ENCODE measurements at places on chromosomes 3 and 15. TPM values are rescaled to one million over a fixed set of nuclear protein-coding genes. Genes with fewer than 3 reads are reported as not detected.
A peak's percentile ranks its signal among the peaks of the same experiment; 100 is the strongest.

SV2B gene
- not detected for total RNA-seq

DNA sequence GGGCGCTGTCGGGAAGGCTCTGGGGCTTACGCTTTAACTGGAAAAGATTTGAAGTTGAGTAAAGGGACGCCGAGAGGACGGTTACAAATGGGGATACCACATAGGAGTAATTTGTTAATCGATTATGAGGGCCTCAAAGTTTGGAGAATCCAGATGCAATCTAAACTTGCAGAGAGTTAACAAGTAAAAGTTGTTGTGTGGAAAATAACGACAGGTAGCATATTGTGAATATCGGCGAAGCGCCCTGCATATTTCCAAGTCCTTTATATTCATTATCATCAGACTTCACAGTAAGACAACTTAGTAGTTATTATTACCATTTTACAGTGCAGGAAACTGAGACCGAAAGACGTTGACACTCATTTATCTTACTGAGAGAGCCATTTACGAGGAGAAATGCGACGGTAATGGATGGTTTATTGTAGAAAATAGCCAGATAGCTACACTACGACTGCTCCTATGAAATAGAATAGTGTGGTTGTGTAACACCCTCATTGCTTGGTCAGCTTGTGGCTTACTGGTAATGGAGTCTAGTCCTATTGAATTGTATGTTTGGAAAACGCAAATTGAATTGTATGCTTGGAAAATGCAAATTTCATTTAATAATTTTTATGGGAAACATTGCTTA, 700 bp downstream of the MKRN2 start:
- no peak for DNase-seq
- H3K4me1 ChIP-seq = no peaks in the 10 kb centered on the region
- peak overlapping the region; percentile 74 for H3K4me3 ChIP-seq
- peaks cover 4% of the 10 kb centered on the region for H3K27me3 ChIP-seq

SNURF gene
- total RNA-seq = 2.6 TPM

DNA sequence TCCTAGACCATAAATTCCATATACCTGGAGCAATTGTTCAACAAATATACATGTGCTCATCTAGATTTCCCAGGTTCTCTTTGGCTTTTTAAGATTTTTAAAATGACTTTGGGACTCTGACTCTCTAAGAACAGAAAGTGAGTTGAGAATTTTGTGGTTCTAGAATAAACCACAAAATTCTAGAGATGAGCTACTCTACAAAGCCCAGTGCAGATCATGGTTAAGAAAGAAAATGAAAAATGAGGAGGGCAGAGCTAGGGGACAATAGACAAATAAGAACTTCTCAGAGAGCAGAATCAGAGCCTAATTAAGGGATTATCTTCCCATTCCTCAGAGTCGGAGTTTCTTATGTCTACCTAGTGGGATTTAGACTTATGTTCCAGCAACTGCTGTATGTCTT, 694.7 kb downstream of the ZNF385D start:
- DNase-seq = no peak
- no peaks in the 10 kb centered on the region for H3K4me1 ChIP-seq
- no peaks in the 10 kb centered on the region for H3K36me3 ChIP-seq
- H3K4me3 ChIP-seq = no peak overlapping the region
- no peak overlapping the region for H3K27ac ChIP-seq
- H3K27me3 ChIP-seq = no peaks in the 10 kb centered on the region

DNA sequence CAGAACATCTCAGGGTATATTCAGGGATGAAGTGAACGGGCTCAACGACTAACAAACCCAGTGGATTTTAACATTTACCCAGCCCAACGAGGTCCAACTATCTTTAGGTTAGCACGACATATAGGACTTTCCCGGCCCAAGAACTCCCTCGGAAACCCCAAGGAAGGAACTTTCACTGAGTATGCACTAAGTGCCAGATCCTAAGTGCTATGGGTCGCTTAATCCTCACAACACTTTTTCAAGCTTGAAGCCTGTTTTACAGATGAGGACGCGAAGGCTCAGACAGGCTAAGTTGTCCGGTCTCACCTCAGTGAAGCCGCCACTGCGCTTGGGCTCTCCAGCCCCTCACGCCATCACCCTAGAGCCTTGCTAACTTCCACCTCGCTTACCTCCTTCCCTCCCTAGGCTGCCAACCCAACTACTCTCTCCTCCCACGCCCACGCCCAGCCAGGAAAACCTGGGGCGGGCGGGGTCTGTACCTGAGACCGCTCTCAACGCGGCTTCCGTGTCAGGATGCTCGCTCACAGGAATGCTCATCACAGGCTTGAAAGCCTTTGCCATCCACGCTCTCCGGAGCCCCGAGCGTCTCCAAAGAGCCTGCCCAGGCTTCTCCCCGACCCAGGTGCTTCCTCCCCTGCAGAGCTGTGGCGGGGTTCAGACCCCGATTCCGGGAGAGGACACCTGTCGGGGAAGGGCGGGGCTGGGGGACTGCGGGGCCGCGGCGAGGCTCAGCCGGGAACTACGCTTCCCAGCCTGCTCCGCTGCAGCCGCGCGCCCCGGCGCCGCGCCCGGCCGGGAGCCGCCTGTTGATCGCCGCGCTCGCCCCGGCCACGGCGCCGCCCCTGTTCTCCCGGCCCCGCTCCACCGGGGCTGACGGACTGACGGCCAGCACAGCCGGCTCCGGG, at the start of gene TMOD2:
Gene TMOD2 (plus strand): TSS at position 806 of the 905 bp plus-strand sequence. CDS start 14,845 bp downstream, outside the sequence.
- no peak within 1 kb of the TSS for H3K27ac ChIP-seq
- no peaks in the 10 kb centered on the region for H3K27me3 ChIP-seq
- DNase-seq = peak; percentile 62
- no peaks in the 10 kb centered on the region for H3K36me3 ChIP-seq
- H3K4me3 ChIP-seq = peak within 1 kb of the TSS; percentile 75

DNA sequence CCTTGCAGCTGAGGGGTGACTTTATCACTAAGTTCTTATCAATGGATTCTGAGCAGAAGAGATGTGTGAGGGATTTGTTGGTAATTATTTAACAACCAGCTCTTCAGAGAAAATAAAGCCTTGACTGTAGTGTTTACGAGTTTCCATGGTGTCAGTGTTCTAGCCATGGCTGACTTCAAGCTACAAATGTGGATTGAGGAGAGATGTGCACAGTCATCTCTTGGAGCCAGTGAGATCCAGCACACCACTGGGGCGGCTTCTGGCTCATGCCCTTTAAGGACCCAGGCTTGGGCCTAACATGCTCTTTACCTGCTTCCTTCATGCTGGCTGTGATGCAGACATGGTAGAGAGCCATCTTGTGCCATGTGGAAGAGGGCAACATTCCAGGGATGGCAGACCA, 145.6 kb upstream of the MRPS22 start:
- no peaks in the 10 kb centered on the region for H3K4me1 ChIP-seq
- DNase-seq = no peak
- H3K27ac ChIP-seq = no peak overlapping the region
- H3K36me3 ChIP-seq = no peaks in the 10 kb centered on the region
- no peak overlapping the region for H3K4me3 ChIP-seq
- H3K27me3 ChIP-seq = no peaks in the 10 kb centered on the region

CIB2 gene
- total RNA-seq = not detected

CLRN1 gene
- total RNA-seq = not detected

CCNB2 gene
- 1.00 TPM for total RNA-seq

- H3K4me1 ChIP-seq = no peaks in the 10 kb centered on the region
- no peak for DNase-seq
- H3K27me3 ChIP-seq = no peaks in the 10 kb centered on the region
- H3K36me3 ChIP-seq = no peaks in the 10 kb centered on the region
Measured at GRCh38 chr3:21417991-21418390, 333.0 kb downstream of the ZNF385D start.

DNA sequence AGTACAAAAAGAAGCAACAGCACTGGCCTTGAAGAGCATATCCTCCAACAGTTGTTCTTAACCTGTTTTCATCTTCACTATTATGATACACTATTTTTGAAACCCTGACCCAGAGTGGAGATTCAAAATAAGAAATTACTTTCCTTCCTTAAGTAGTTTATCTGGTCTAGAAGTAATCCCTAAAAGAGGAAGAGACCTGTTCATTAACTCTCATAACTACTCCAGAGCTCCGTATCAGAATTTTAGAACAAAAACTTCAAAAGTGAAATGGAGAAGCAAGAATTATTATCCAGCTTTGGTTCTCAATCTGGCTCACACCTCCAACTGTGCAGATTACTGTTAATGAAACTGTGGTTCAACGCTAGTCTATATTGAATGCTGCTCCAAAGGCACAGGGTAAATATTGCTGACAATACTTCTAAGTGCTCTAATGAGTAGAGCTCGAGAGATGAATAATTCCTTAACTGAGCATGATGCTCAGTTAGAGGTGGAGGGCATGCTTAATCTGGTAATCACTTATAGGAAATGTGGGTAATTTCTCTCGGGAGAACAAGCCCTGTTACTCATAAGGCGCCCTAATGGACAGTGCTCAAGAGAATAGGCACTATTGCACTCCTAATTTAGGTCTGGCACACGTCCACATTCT, 5.2 kb downstream of the LCMT2 start:
- H3K27me3 ChIP-seq = no peaks in the 10 kb centered on the region
- H3K4me3 ChIP-seq = no peak overlapping the region
- no peak overlapping the region for H3K27ac ChIP-seq
- peaks cover 11% of the 10 kb centered on the region for H3K4me1 ChIP-seq

GRCh38 chr3:62587169-62587568, 213.8 kb upstream of the FEZF2 start:
- no peak overlapping the region for H3K27ac ChIP-seq
- H3K4me1 ChIP-seq = no peaks in the 10 kb centered on the region
- no peak overlapping the region for H3K4me3 ChIP-seq
- no peaks in the 10 kb centered on the region for H3K27me3 ChIP-seq

DNA sequence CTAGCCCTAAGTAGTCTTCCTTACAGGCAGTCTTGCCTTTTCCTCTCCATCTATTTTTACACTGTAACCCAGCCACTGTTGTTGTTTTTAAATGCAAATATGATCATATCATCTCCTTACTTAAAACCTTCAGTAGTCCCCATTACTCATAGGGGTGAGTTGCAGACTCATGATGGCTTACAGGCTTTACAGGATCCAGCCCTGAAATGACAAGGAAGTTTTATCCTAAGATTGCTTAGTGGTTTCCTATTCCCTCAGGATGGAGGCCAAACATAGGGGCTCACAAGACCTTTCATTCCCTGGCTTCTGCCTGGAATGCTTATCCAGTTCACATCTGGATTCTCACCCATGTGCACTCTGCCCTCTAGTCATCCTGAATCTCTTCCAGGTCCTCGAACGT, 27.7 kb upstream of the PCOLCE2 start:
- H3K4me1 ChIP-seq = no peaks in the 10 kb centered on the region
- H3K4me3 ChIP-seq = no peak overlapping the region
- no peak overlapping the region for H3K27ac ChIP-seq

TTC21A gene
- total RNA-seq = 2.5 TPM

CCRL2 gene
- 0.30 TPM for total RNA-seq

TIMP4 gene
- total RNA-seq = not detected

GRCh38 chr15:67024314-67024997, 40.9 kb upstream of the SMAD3 start:
- H3K36me3 ChIP-seq = no peaks in the 10 kb centered on the region
- H3K4me1 ChIP-seq = peaks cover 12% of the 10 kb centered on the region

PLOD2 gene
- 37.0 TPM for total RNA-seq

BLM gene
- 2.1 TPM for total RNA-seq

GRCh38 chr3:71219744-71220638, 363.5 kb downstream of the FOXP1 start:
- DNase-seq = no peak
- no peak overlapping the region for H3K27ac ChIP-seq
- H3K36me3 ChIP-seq = no peaks in the 10 kb centered on the region
- no peaks in the 10 kb centered on the region for H3K4me1 ChIP-seq

PIK3R4 gene
- 24.5 TPM for total RNA-seq

DNA sequence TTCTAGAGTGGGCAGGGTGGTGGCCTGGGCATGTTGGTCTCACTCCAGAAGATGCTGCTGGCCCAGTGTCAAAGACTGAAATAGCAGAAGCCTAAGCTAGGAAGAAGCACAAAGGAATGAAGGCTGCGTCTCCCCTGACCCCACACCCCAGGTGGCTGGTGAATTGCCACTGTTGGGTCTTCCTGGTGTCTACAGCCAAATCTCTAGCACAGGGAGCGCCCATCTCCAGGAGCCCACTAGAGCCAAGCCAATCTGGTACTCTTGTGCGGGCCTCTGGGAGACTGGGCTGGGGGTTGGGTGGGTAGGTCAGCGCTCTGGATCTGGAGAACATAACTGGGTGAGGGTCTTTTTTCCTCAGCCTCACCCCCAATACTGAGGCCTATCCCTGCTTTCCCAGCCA, 894 bp downstream of the TUSC2 start:
- no peaks in the 10 kb centered on the region for H3K27me3 ChIP-seq
- H3K4me1 ChIP-seq = peaks cover 21% of the 10 kb centered on the region
- H3K4me3 ChIP-seq = peak overlapping the region; percentile 83
- DNase-seq = no peak
- H3K27ac ChIP-seq = no peak overlapping the region

GRCh38 chr3:15339786-15340215, 7.4 kb upstream of the SH3BP5 start:
- peaks cover 1% of the 10 kb centered on the region for H3K4me1 ChIP-seq
- no peak overlapping the region for H3K4me3 ChIP-seq
- H3K27me3 ChIP-seq = no peaks in the 10 kb centered on the region
- no peak for DNase-seq
- no peaks in the 10 kb centered on the region for H3K36me3 ChIP-seq

C3orf52 gene
- 0.37 TPM for total RNA-seq

CCR9 gene
- total RNA-seq = not detected

DNA sequence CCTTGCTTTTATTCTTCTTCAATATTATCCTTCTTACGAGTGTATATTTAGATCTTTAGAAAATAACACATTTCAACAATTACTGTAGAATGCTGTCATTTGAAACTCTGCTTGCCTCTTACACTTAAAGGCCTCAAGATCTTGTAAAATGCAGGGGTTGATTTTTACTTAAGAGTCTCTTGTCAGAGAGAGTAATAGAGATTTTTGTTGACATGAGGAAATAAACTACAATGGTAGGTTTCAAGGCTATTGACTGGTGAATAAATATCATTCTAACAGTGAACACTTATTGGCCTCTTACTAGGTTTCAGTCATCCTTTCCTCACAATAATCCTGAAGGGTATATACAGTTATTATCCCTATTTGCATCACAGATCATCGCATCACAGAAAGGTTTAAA, 344.6 kb downstream of the GBE1 start:
- H3K36me3 ChIP-seq = no peaks in the 10 kb centered on the region
- no peaks in the 10 kb centered on the region for H3K27me3 ChIP-seq
- H3K4me1 ChIP-seq = no peaks in the 10 kb centered on the region
- DNase-seq = no peak
- H3K4me3 ChIP-seq = no peak overlapping the region
- H3K27ac ChIP-seq = no peak overlapping the region

ZKSCAN7 gene
- 2.5 TPM for total RNA-seq

- H3K4me3 ChIP-seq = no peak overlapping the region
- H3K4me1 ChIP-seq = no peaks in the 10 kb centered on the region
- no peaks in the 10 kb centered on the region for H3K27me3 ChIP-seq
- H3K27ac ChIP-seq = no peak overlapping the region
- H3K36me3 ChIP-seq = no peaks in the 10 kb centered on the region
- DNase-seq = no peak
Measured at GRCh38 chr15:52511084-52511483, 17.6 kb downstream of the MYO5A start.

GRCh38 chr3:63970631-63971475, 52.4 kb downstream of the PSMD6 start:
- no peak for DNase-seq
- no peaks in the 10 kb centered on the region for H3K4me1 ChIP-seq
- H3K36me3 ChIP-seq = no peaks in the 10 kb centered on the region
- no peak overlapping the region for H3K27ac ChIP-seq
- peak overlapping the region; percentile 17 for H3K4me3 ChIP-seq
